ENCODE measurements at places on chromosomes 4 and X.
A peak's percentile ranks its signal among the peaks of the same experiment; 100 is the strongest.

GRCh38 chr4:76706581-76706980 lies 191.4 kb downstream of the SOWAHB start:
- no peak overlapping the region for H3K4me3 ChIP-seq
- no peaks in the 10 kb centered on the region for H3K27me3 ChIP-seq
- H3K4me1 ChIP-seq = peaks cover 22% of the 10 kb centered on the region
- no peaks in the 10 kb centered on the region for H3K36me3 ChIP-seq
- no peak for DNase-seq

DNA sequence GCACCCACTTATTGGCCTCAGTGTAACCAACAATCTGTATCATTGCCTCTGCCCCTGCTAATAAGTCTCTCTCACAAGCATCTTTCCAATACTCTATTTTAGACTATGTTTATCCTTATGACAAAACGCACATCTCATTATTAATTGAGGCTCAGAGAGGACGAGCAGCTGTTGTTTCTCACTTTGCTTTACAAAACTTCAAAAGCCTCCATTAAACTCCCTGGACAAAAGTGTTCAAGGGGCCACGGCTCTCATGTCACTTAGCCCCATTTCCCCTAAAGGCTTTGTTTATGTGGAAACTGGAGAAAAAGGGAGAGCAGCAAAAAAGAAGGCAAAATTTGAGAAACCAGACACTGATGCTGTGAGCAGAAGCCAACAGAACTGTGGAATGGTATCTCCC lies 180.0 kb upstream of the LNX1 start:
- no peak overlapping the region for H3K4me3 ChIP-seq
- no peak overlapping the region for H3K27ac ChIP-seq
- no peaks in the 10 kb centered on the region for H3K27me3 ChIP-seq
- no peak for DNase-seq
- H3K4me1 ChIP-seq = no peaks in the 10 kb centered on the region
- no peaks in the 10 kb centered on the region for H3K36me3 ChIP-seq

DNA sequence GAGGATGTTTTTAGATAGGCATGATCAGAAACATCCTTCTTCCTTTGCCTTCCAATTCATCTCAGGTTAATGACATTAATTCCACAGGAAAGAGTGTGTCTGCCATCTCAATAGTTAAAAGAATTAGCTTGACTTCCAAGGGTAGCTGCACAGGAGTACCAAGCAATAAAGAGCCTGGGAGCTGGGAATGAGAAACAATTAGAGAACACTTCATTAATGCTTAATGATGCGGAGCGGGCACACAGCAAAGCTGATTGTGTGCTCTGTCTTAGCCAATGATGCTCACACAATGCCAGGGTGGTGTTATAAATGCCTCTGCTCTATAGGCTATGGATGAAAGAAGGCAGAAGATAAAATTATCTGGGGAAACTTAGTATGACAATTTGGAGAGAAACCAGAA lies 1052.5 kb upstream of the LCORL start:
- H3K36me3 ChIP-seq = no peaks in the 10 kb centered on the region
- no peak for DNase-seq
- H3K4me3 ChIP-seq = no peak overlapping the region
- H3K27me3 ChIP-seq = no peaks in the 10 kb centered on the region
- no peak overlapping the region for H3K27ac ChIP-seq

DNA sequence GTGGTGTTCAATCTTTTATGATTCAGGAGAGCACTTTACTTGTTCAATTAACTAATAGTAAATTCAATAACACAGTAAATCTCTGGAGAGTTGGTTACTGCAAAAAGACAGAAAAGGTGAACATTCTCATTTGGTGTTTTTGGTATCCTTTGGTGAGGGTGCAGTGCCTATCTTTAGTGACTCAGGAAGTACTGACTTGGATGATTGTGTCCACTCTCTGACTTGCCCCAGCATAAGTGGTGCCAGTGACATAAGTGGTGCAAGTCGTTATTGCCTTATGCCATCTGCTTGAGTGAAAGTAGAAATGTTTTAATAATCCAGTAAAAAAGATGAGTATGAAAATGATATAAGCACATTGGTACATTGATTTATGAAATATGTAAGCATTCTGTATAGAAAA lies 27.0 kb downstream of the GUCY1B1 start:
- H3K4me1 ChIP-seq = peaks cover 4% of the 10 kb centered on the region
- H3K27ac ChIP-seq = no peak overlapping the region
- no peaks in the 10 kb centered on the region for H3K27me3 ChIP-seq
- no peak for DNase-seq
- no peaks in the 10 kb centered on the region for H3K36me3 ChIP-seq

- no peaks in the 10 kb centered on the region for H3K4me1 ChIP-seq
- H3K27me3 ChIP-seq = no peaks in the 10 kb centered on the region
- no peak overlapping the region for H3K27ac ChIP-seq
- no peak overlapping the region for H3K4me3 ChIP-seq
- no peak for DNase-seq
Observed at GRCh38 chrX:115058276-115058675, 40.9 kb upstream of the IL13RA2 start.

DNA sequence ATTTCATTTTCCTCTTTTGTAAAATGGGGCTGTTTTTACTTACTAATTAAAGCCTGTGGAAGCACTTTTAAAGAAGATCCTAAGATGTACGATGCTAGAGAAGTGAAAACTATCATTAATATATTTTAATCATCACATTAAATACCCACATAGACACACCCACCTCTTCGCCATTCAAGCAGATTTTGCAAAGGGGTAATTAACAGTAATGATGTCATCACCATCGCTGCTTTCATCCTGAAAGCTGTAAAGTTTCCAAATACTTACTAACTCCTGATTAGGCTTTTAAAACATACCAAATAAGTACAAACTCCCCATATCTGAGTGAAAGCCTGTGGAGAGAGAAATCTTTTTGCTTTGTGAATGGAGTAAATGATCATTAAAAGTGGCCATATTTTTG lies 17.6 kb upstream of the NYX start:
- no peaks in the 10 kb centered on the region for H3K36me3 ChIP-seq
- H3K27me3 ChIP-seq = no peaks in the 10 kb centered on the region
- H3K4me1 ChIP-seq = no peaks in the 10 kb centered on the region
- H3K27ac ChIP-seq = no peak overlapping the region
- no peak overlapping the region for H3K4me3 ChIP-seq

GRCh38 chrX:74506317-74507115 lies 85.2 kb downstream of the SLC16A2 start:
- no peak for DNase-seq
- no peaks in the 10 kb centered on the region for H3K36me3 ChIP-seq

DNA sequence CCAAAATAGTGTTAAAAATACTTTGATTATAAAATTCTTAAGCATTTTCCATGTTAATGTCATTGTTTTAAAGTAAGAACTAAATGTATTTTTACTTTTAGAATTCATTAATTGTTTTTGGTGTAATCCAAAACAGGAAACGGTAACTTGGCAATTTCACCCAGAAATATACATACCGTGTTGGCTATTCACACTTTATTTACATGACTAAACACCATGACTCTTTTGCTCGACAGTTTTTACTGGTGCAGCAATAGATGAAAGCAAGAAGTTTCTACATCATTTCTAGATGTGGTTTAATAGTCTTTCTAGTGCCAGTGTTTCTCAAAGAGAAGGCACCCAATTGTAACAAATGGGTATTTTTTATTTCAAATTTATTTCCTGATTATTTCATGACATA lies 25.6 kb upstream of the MAGEA1 start:
- H3K4me1 ChIP-seq = no peaks in the 10 kb centered on the region
- H3K27me3 ChIP-seq = peaks cover 4% of the 10 kb centered on the region
- H3K4me3 ChIP-seq = no peak overlapping the region
- no peaks in the 10 kb centered on the region for H3K36me3 ChIP-seq
- H3K27ac ChIP-seq = no peak overlapping the region

DNA sequence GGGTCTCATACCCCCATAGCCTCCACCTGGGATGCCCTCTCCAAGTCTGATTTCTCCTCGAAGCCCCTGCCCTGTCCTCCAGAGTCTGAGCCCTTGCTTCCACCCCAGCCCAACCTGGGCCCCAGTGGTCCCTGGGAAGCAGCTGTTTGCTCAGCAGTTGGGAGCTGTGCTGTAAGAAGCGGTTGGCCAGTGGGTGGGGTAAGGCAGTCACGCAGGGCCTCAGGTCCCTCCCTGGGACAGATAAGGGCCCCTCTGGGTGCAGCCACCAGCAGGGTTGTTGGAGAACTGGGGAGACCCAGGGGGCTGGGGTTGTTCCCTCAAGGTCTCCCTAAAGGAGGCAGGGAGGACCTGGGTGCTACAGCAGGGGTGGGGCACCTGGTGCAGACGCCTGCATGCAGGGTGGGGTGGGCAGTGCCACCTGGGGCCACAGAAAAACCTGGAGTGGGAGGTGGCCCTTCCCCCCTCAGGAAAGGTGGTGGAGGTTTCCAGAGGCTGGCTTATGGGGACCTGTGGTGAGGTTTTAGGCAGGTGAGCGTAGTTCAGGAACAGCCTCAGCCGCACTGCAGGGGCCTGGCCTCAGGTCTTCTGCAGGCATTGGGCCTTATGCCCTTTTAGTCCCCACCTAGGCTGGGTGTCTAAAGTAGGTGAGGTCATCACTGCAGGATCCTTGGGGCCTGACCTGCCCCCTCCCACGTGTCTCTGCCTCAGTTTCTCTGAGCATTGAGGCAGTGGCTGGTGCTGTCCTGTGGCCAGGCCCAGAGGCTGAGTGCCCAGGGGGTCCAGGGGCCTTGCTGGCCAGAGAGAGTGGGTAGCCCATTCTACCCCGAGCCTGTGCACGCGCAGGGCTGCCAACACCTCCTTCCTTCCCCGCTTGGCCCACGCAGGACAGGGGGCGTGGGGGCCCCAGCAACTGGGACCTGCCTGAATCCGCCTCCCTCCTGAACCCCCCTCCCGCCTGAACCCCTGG lies 3.1 kb upstream of the SLC26A1 start:
- H3K36me3 ChIP-seq = peaks cover 5% of the 10 kb centered on the region
- H3K27ac ChIP-seq = no peak overlapping the region
- DNase-seq = no peak
- H3K27me3 ChIP-seq = peaks cover 58% of the 10 kb centered on the region

GRCh38 chr4:98741952-98742351 lies 83.5 kb upstream of the TSPAN5 start:
- no peaks in the 10 kb centered on the region for H3K27me3 ChIP-seq
- DNase-seq = no peak
- no peaks in the 10 kb centered on the region for H3K4me1 ChIP-seq
- no peaks in the 10 kb centered on the region for H3K36me3 ChIP-seq
- no peak overlapping the region for H3K4me3 ChIP-seq

DNA sequence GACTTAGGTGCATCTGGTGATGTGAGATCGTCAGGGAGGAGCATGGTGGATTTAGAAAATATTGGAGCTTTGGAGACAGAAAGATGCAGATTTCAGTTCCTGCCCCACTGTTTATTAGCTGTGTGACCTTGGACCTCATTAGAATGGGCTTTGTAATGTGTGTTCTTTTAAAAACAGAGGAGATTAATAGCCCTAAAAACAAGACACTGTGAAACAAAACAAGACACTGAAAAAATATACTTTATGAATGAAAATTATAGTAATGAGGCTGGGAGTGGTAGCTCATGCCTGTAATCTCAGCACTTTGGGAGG lies 79.5 kb downstream of the EVC start:
- H3K36me3 ChIP-seq = peaks cover 30% of the 10 kb centered on the region
- no peak overlapping the region for H3K4me3 ChIP-seq
- no peak for DNase-seq
- no peak overlapping the region for H3K27ac ChIP-seq

GRCh38 chr4:21735866-21736265 lies 212.7 kb downstream of the KCNIP4 start:
- H3K36me3 ChIP-seq = no peaks in the 10 kb centered on the region
- no peak overlapping the region for H3K27ac ChIP-seq
- no peak for DNase-seq
- H3K4me3 ChIP-seq = no peak overlapping the region
- H3K27me3 ChIP-seq = no peaks in the 10 kb centered on the region

DNA sequence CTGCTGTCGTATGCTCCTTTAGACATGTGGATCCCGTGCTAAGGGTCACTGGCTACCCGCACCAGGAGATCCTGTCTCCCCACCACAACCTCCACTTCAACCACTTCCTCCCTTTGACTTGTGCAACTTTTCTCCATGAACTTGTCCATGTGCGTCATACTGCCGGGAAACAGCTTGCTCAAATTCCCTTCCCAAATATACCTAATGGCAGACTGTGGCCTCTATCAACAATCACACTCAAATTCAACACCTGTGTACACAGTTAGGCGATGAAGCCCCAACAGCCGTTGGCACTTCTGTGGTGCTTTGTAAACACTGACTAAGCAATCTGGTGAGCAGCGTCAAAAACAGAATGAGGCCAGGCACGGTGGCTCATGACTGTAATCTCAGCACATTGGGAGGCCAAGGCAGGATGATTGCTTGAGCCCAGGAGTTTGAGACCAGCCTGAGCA lies 49.5 kb downstream of the CD99L2 start:
- no peaks in the 10 kb centered on the region for H3K36me3 ChIP-seq
- H3K27me3 ChIP-seq = no peaks in the 10 kb centered on the region
- H3K4me1 ChIP-seq = peaks cover 3% of the 10 kb centered on the region
- no peak overlapping the region for H3K4me3 ChIP-seq

DNA sequence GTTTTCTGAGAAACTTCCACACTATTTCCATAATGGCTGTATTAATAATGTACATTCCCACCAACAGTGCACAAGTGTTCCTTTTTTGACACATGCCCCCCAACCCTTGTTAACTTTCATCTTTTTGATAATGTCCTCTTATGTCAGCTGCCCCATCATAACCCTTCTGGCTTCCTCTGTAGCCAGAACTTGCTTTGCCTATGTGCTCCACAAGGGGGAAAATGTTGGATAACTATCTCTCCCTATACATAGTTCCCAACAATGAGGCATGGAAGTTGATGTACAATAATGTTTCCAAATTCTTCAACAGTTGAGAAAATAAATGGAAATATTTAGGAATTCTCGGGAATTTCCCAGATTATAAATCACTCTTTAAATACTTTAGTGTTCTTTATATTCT lies 142.9 kb downstream of the ASB9 start:
- no peaks in the 10 kb centered on the region for H3K4me1 ChIP-seq
- no peak overlapping the region for H3K4me3 ChIP-seq
- H3K27ac ChIP-seq = no peak overlapping the region
- H3K36me3 ChIP-seq = no peaks in the 10 kb centered on the region
- H3K27me3 ChIP-seq = no peaks in the 10 kb centered on the region

DNA sequence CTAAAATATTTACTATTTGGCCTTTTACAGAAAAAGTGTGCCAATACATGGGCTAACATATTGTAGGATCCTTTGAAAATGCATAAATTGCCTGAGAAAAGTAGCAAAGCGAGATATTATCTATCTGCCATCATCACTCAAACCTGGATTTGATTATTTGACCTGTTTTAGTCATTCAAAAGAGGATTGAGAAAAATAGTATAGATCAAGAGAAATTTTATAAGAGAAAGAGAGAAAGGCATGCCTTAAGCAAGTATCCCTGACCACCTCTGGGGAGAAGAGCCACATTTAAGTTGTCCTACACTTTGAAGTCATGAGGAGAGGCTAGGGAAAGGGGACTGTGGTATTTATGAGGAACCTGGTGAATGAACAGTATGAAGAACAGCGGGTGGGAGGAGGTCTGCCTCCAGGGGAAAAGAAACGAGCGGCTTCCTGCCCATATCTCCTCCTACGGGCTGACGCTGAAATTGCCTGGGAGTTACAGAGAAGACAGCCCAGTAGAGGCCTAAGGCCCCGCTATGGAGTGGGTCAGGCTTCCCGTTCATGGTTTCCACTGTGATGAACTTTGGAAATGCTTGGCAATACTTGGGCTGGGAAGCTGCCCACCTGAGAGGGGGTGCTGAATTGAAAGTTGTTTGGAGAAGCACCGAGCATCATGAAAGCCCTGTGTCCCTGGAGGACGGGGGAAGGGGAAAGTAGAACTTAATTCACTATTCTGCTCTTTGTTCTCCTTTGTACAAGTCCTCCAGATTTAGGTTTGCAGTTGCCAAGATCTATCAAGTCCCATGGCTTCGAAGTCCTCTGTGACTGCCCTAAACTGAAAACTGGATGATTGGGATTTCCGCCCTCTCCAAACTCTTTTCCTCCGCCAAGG lies 106.9 kb upstream of the ACSL4 start:
- DNase-seq = no peak
- no peaks in the 10 kb centered on the region for H3K36me3 ChIP-seq
- H3K27me3 ChIP-seq = no peaks in the 10 kb centered on the region
- H3K4me3 ChIP-seq = no peak overlapping the region
- H3K27ac ChIP-seq = peak overlapping the region; percentile 64
